ENCODE measurements at places on chromosomes 12 and 14. TPM values are rescaled to one million over a fixed set of nuclear protein-coding genes. Genes with fewer than 3 reads are reported as not detected.

DNA sequence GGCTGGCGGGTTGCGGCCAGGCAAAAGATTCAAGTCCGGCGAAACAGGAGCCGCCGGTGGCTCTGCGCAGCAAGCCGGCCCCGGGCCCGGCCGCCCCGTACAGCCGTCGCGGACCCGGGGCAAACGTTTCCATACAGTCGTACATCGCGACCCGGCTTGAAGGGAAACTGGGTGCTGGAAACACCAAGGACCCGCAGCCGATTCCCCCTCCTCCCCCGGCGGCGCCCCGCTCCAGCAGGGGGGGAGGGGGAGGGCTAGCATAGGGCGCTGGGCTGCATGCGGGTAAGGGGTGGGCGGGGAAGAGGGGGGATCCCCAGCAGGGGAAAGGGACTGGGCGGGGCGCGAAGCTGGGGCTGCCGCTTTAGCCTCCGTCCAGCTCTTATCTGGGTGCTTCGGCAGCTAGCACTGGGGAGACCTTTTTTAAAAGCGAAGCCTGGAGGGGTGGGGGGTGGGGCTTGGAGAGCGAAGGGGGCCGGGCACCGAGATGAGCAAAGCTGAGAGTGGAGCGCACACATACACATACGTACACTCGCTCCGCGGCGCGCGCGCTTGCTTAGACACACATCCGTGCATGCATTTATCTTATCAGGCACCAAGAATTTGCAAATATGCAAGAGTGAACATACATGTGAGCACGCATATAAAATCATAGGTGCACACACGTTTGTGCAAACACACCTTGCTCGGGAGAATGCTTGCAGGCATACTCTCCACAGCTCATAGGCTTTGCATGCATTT is 11.9 kb downstream of the RARG start:
- peak overlapping the region; percentile 91 for H3K4me3 ChIP-seq
- H3K27ac ChIP-seq = peak overlapping the region; percentile 100
- no peaks in the 10 kb centered on the region for H3K36me3 ChIP-seq

- H3K27me3 ChIP-seq = no peaks in the 10 kb centered on the region
- no peaks in the 10 kb centered on the region for H3K36me3 ChIP-seq
- no peak overlapping the region for H3K27ac ChIP-seq
- no peak for DNase-seq
- H3K4me3 ChIP-seq = no peak overlapping the region
- no peaks in the 10 kb centered on the region for H3K4me1 ChIP-seq
These were observed 888.6 kb upstream of the SEL1L start for GRCh38 chr14:82422230-82422629.

- no peaks in the 10 kb centered on the region for H3K36me3 ChIP-seq
- peak overlapping the region; percentile 9 for H3K4me3 ChIP-seq
- no peaks in the 10 kb centered on the region for H3K27me3 ChIP-seq
- peak overlapping the region; percentile 71 for H3K27ac ChIP-seq
- no peak for DNase-seq
These were observed 10.8 kb downstream of the PLA2G1B start for GRCh38 chr12:120316798-120317223.

Gene PKP2
- 58.0 TPM for total RNA-seq

GRCh38 chr12:89192429-89192828 is 159.9 kb downstream of the DUSP6 start:
- peak overlapping the region; percentile 24 for H3K27ac ChIP-seq
- no peak overlapping the region for H3K4me3 ChIP-seq
- H3K4me1 ChIP-seq = no peaks in the 10 kb centered on the region
- no peaks in the 10 kb centered on the region for H3K27me3 ChIP-seq
- no peaks in the 10 kb centered on the region for H3K36me3 ChIP-seq
- no peak for DNase-seq

DNA sequence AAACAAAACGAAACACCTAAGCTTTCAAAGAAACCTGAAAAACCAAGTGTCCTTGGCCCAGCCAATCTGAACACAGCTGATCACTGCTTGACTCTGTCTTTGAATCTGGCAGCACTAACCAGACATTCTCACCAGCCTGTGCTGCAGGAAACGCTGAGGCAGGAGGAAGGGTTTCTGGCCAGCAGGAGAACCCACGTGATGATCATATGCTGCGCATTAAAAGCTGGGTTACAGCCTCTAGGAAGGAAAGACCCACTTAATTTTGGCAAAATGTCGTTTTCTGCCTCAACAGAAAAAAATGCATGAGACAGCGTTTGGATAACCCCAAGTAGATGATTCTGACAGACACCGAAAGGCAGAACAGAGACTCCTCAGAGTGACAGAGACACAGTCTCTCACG is 9.8 kb downstream of the APPL2 start:
- H3K27me3 ChIP-seq = no peaks in the 10 kb centered on the region
- peaks cover 44% of the 10 kb centered on the region for H3K4me1 ChIP-seq
- no peak for DNase-seq
- no peaks in the 10 kb centered on the region for H3K36me3 ChIP-seq
- H3K4me3 ChIP-seq = no peak overlapping the region

Gene KRT74
- total RNA-seq = not detected

GRCh38 chr12:2897418-2897817 is 6.7 kb downstream of the TULP3 start:
- no peak for DNase-seq
- no peaks in the 10 kb centered on the region for H3K27me3 ChIP-seq
- no peak overlapping the region for H3K27ac ChIP-seq

Gene C1R
- 80.1 TPM for total RNA-seq

Gene SYNE2
- total RNA-seq = 58.6 TPM

Gene NOPCHAP1
- 2.4 TPM for total RNA-seq

GRCh38 chr14:92906823-92907222 is 16.1 kb upstream of the CHGA start:
- H3K4me1 ChIP-seq = no peaks in the 10 kb centered on the region
- H3K27ac ChIP-seq = no peak overlapping the region
- no peaks in the 10 kb centered on the region for H3K36me3 ChIP-seq
- H3K27me3 ChIP-seq = peaks cover 22% of the 10 kb centered on the region
- H3K4me3 ChIP-seq = no peak overlapping the region

DNA sequence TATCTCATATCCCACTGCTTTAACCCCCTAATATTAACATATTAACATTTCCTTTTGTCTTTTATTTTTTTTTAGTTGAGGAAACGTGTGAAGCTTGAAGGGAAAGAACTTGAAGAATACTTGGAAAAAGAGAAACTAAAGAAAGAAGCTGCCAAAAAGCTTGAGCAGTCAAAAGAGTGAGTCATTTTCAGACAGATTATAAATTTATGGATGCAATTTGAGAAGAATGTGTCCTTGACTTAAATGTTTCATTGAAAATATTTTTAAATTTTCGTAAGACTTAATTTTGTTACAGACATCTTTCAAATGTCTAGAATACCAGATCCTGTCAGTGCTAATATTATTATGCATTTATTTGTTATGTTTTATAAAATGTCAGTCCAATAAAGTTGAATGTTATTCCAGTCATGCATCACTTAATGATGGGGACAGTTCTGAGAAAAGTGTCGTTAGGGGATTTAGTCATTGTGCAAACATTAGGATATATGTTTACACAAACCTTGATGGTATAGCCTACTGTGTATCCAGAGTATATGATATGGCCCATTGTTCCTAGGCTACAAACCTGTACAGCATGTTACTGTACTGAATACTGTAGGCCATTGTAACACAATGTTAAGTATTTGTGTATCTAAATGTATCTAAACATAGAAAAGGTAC is 32.6 kb downstream of the CPSF2 start:
- no peak overlapping the region for H3K4me3 ChIP-seq
- no peaks in the 10 kb centered on the region for H3K36me3 ChIP-seq

- DNase-seq = no peak
- H3K4me3 ChIP-seq = no peak overlapping the region
- no peak overlapping the region for H3K27ac ChIP-seq
- H3K36me3 ChIP-seq = no peaks in the 10 kb centered on the region
- H3K27me3 ChIP-seq = no peaks in the 10 kb centered on the region
- H3K4me1 ChIP-seq = no peaks in the 10 kb centered on the region
These were observed 24.4 kb downstream of the RCOR1 start for GRCh38 chr14:102616799-102617198.

GRCh38 chr12:76946446-76946845 is 67.6 kb upstream of the CSRP2 start:
- no peak overlapping the region for H3K27ac ChIP-seq
- H3K36me3 ChIP-seq = no peaks in the 10 kb centered on the region
- no peak overlapping the region for H3K4me3 ChIP-seq
- no peaks in the 10 kb centered on the region for H3K27me3 ChIP-seq

Gene ACRBP
- total RNA-seq = 0.20 TPM

- DNase-seq = peak; percentile 18
- peak overlapping the region; percentile 65 for H3K27ac ChIP-seq
- H3K4me3 ChIP-seq = no peak overlapping the region
- H3K36me3 ChIP-seq = no peaks in the 10 kb centered on the region
- H3K4me1 ChIP-seq = peaks cover 4% of the 10 kb centered on the region
These were observed 31.6 kb downstream of the ACACB start for GRCh38 chr12:109147954-109148353.

Gene CEBPE
- not detected for total RNA-seq

DNA sequence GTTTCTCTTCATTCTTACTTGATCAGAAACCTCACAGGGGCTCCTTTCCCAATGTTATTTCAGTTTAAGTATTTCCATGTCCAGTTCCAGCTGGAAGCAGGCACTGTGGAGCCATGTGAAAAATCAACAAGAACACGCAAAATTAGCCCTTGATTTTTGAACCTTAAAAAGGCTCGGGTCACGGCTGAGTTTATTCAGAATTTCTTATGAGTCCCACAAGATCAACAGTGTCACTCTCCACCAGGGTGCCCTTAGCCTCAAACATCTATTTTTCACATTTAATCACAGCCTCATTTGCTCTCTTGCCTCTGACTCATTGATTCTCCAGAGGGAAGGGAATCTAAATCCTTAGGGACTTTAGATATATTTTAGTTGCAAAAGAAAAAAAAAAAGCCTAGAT is 157.7 kb upstream of the AVPR1A start:
- no peaks in the 10 kb centered on the region for H3K36me3 ChIP-seq
- H3K27ac ChIP-seq = no peak overlapping the region
- no peak for DNase-seq
- no peaks in the 10 kb centered on the region for H3K27me3 ChIP-seq

DNA sequence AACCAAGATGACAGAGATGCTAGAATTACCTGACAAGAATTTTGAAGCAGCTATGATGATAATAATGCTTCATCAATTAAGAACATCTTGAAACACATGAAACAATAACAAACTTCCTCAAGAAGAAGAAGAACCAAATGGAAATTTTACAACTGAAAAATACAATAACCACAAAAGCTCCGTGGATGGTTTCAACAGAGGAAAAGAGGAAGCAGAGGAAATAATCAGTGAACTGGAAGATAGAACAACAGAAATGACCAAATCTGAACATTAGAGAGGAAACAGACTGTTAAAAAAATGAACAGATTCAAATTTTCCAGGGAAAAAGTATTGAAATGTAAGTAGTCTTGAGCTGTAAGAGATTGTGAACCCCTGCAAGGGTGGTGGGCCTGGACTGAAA is 62.8 kb upstream of the SLC35F4 start:
- DNase-seq = no peak
- no peak overlapping the region for H3K4me3 ChIP-seq
- H3K27ac ChIP-seq = no peak overlapping the region
- H3K4me1 ChIP-seq = no peaks in the 10 kb centered on the region
- no peaks in the 10 kb centered on the region for H3K27me3 ChIP-seq

DNA sequence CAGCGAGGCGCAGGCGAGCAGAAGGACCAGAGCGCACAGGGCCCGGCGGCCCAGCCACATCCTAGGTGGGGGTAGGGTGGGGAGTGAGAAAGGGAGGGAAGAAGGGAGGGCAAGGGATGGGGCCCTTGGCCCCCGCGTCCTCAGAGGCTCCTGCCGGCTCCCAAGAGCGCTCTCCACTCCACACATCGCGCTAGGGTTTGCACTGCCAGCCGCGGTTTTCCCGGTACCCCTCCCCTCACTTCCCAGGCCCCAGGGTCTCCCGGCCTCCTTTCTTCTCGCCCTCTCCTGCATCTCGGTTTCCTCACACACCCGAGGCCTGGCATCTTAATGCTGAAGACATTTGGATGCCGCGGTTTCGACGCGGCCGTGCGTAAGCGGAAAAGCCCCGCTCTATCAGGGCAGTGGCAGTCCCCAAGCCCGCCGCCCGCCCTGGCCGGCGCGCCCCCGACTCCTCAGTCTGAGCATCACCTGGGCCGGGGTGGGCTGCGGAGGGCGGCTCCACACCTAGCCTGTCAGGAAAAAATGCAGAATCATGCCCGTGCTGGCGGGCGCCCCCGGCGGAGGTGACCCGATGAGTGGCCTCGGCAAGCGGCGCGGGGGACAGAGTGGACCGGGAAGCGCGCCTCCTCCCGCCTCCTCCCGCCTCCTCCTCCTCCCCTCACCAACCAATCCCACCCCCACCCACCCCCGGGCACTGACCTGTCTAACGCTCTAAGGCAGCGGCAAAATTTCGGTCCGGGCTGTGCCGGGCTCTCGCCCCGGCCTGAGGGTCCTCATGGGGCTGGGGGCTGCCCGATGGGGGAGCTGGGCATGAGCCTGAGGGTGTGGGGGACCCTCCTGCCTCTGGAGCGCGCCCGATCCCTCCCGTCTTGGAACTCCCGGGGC is 686 bp downstream of the B4GALNT1 start:
- H3K4me1 ChIP-seq = peaks cover 6% of the 10 kb centered on the region
- peak overlapping the region; percentile 46 for H3K4me3 ChIP-seq
- peak; percentile 8 for DNase-seq
- H3K36me3 ChIP-seq = no peaks in the 10 kb centered on the region

GRCh38 chr14:105384041-105384557 is 14.2 kb upstream of the TEX22 start:
- no peaks in the 10 kb centered on the region for H3K36me3 ChIP-seq
- no peak overlapping the region for H3K27ac ChIP-seq
- H3K4me3 ChIP-seq = no peak overlapping the region
- no peaks in the 10 kb centered on the region for H3K27me3 ChIP-seq
- H3K4me1 ChIP-seq = no peaks in the 10 kb centered on the region

- no peaks in the 10 kb centered on the region for H3K36me3 ChIP-seq
- DNase-seq = peak; percentile 57
- no peak overlapping the region for H3K4me3 ChIP-seq
- peak overlapping the region; percentile 65 for H3K27ac ChIP-seq
- H3K27me3 ChIP-seq = no peaks in the 10 kb centered on the region
These were observed 65.7 kb downstream of the TTC9 start for GRCh38 chr14:70707138-70708038.

- no peak overlapping the region for H3K27ac ChIP-seq
- no peaks in the 10 kb centered on the region for H3K36me3 ChIP-seq
- H3K4me1 ChIP-seq = no peaks in the 10 kb centered on the region
- DNase-seq = no peak
- H3K4me3 ChIP-seq = no peak overlapping the region
- H3K27me3 ChIP-seq = no peaks in the 10 kb centered on the region
These were observed 227.1 kb upstream of the KRR1 start for GRCh38 chr12:75738486-75738885.

GRCh38 chr14:68466491-68466977 is 326.3 kb downstream of the ZFP36L1 start:
- no peaks in the 10 kb centered on the region for H3K36me3 ChIP-seq
- DNase-seq = peak; percentile 57
- no peaks in the 10 kb centered on the region for H3K27me3 ChIP-seq
- peak overlapping the region; percentile 56 for H3K27ac ChIP-seq
- no peak overlapping the region for H3K4me3 ChIP-seq

- no peaks in the 10 kb centered on the region for H3K27me3 ChIP-seq
- H3K4me1 ChIP-seq = no peaks in the 10 kb centered on the region
- no peak overlapping the region for H3K27ac ChIP-seq
- DNase-seq = no peak
- no peaks in the 10 kb centered on the region for H3K36me3 ChIP-seq
These were observed 15.2 kb downstream of the NACA start for GRCh38 chr12:56709759-56710376.

- H3K36me3 ChIP-seq = no peaks in the 10 kb centered on the region
- no peak overlapping the region for H3K4me3 ChIP-seq
- DNase-seq = peak; percentile 61
- H3K27me3 ChIP-seq = peaks cover 3% of the 10 kb centered on the region
- no peak overlapping the region for H3K27ac ChIP-seq
These were observed 353.7 kb downstream of the APAF1 start for GRCh38 chr12:98998697-98999299.

GRCh38 chr14:74543771-74544438 is 50.3 kb downstream of the ISCA2 start:
- H3K4me1 ChIP-seq = peaks cover 7% of the 10 kb centered on the region
- DNase-seq = no peak
- no peaks in the 10 kb centered on the region for H3K27me3 ChIP-seq
- H3K4me3 ChIP-seq = no peak overlapping the region
